ENCODE measurements at places on chromosomes 4 and X.
A peak's percentile ranks its signal among the peaks of the same experiment; 100 is the strongest.

DNA sequence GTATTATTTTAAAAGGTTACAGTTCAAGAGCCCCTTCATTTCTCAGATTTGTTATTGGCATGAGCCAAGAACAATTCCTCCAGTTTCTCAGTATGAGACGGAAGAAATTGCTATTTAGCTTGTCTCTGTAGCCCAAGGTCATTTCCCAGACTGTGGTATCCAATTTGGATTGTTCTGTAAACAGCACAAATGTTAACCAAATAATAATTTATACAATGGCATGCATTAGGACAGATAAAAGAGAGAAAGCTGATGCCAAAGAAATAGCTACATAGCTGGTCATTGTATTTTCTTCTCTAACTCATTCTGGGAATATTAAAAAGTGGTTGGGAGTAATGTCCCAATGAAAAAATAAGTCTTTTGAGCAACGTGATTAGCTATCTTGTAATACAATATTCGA is 134.6 kb upstream of the NPY2R start:
- DNase-seq: no peak

DNA sequence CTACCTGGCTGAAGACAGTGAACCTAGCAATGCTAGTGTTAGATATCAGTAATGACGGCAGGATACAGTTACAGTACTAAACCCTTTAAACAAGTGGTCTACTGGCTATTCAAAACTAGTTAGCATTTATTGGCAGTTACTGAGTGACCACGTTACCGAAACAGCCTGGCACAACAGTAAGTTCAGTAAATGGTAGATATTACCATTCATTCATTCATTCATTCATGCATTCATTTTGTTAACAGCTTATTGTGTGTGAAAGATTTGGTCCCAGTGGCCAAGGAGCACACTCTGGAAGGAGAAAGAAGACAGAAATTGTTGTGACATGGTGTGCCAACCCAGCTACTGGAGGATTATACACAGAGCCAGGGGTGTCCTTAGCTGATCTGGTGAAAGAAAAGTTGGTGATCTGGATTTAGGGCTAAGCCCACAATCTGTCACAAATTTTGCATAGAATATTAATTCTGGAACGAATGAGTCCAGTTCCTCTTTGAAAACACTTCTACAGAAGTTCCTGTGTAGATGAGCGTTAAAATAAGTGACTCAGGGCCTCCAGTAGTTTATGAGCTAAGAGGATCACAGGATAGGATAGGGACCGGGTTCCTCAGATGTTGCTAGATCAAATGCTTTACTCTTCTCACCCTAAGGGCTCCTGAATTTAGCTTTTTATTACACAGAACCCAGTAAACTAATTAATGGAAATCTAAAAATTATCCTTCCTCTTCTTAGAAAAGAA is 179.1 kb downstream of the CBR4 start:
- no peak for DNase-seq

- DNase-seq: no peak
Observed at GRCh38 chr4:2367626-2368025, 50.8 kb downstream of the ZFYVE28 start.

DNA sequence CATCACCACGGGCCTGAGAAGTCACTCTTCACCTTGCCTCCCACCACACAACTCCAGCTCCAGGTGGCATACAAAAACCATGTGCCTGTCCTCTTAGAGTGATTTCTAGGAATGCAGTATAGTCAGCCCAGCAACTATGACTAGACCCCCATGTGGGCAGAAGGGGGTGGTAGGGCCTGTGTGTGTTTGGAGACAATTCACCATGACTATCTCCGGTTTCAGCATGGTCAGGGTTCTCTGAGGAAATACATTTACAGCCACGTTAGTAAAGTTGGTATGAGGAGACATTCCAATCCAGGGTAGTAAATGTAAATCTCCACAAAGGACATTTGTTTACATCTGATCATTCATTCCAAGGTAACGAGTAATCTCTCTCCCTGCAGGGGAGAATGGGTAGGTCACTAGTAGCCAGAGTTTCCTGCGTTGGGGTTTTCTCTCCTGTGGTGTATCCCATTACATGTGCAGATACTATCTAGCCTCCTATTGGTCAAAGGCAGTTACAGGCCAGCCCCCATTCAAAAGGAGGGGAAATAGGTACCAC is 4.2 kb upstream of the MTMR1 start:
- DNase-seq: no peak

- no peak for DNase-seq
Observed at GRCh38 chr4:151627491-151627890, 133.3 kb downstream of the GATB start.

GRCh38 chrX:149837639-149838038 is 43.3 kb upstream of the MAGEA8 start:
- no peak for DNase-seq

GRCh38 chrX:64570204-64570603 is 175.0 kb upstream of the MTMR8 start:
- no peak for DNase-seq

DNA sequence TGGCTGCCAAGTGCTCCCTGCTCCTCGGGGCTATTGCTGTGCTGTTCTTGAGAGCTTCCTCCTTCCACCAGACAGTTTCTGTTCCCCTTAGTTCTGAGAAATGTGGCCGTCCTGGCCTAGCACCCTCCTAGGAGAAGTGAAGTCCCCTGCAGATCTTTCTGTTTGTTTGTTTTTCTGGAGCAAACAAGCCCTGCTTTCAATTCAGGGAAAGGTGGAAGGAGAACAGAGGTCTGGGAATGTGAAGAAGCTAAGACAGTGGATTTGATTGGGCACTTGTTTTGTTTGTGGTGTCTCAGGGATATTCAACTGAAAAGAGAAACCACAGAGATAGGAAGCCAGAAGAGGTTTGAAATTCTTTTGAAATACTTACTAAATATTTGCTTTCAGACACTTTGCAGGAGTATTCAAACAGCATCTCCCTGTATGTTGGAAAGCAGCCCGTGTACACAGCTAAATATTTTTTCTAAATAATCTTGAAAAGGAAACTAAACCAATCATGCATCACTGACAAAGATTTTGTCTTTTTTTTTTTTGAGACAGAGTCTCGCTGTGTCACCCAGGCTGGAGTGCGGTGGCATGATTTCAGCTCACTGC is 36.5 kb upstream of the PPM1K start:
- DNase-seq: peak; percentile 79

DNA sequence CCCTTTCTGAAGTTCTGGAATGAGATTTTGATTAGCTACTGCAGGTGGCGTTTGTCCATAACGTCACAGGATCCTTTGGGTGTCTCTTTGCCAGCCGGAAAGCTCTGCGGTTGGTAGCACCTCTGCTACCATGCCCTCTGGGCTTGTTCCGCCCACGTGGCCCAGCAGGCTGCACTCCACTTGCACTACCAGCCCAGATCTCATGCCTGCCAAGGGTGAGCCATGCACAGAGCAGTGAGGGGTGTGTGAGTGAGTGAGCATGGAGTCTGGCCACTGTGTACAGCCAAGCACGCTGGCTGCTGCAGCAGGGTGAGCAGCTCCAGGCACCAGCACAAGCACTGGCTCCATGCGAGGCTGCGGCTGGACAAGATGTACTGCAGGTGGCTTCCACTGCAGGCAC is 6.6 kb upstream of the HNRNPD start:
- DNase-seq: peak; percentile 59

- no peak for DNase-seq
Observed at GRCh38 chr4:126539771-126540170, 1093.0 kb upstream of the INTU start.

- DNase-seq: no peak
Observed at GRCh38 chrX:42686706-42687105, 91.3 kb downstream of the PPP1R2C start.

GRCh38 chr4:73731968-73732610 is 8.3 kb upstream of the CXCL8 start:
- DNase-seq: peak; percentile 74

DNA sequence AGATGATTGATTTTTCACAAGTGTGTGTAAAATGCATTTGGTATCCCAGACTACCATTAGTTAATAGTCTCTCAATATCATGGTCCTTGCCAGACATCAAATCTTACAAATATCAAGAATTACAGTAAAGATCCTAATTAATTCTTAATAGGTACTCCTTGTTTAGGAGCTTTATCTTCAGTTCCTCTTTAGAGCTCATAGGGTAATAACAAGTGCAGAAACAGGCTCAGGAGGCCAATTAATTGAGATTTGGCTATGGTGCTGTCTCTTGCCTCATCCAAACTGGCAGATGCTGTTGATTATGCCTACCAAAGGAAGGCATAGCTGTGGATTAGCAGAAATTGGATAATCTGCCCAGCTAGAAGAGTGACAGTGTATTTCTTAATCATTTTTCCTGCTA is 6.9 kb downstream of the MTMR1 start:
- DNase-seq: no peak

- DNase-seq: no peak
Observed at GRCh38 chrX:47145395-47146120, 537 bp downstream of the RBM10 start.

DNA sequence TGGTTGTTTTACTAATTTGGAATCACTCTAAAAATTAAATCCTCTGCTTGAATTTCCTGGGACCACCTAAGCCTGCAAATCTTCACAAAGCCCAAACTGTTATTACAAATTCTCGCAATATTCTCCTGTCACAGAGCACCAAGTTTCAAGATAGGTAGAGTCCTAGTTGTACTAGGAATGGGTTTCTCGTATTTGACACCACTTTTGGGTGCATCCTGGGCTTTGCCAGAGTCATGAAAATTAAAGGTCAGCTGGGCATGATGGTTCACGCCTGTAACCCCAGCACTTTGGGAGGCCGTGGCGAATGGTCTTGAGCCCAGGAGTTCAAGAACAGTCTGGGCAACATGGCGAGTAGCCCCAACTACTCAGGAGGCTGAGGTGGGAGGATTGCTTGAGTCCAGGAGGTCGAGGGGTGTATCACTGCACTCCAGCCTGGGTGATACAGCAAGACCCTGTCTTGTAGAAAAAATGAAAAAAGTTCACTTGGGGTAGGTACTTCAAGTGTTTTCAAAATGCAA is 30.6 kb upstream of the MANBA start:
- DNase-seq: no peak

DNA sequence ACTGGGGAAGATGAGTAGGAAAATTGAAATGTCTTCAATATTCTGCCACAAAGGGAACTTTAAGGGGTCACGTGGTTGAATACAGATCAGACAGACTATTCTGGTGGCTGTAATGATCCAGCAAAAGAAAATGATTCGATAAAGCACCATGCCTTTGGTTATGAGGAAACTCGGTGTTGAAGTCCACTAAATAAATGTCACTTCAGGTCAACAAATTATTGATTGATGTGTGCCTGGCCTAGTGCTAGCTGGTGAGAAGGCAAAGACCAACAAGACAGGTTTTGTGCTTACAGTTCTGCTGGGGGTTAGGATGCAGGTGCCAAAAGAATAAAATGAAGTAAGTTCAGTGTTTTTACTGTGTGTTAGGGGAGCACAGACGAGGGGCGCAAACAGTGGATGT is 142.5 kb downstream of the STAG2 start:
- DNase-seq: no peak

GRCh38 chr4:177256950-177257349 is 52.7 kb upstream of the NEIL3 start:
- no peak for DNase-seq

DNA sequence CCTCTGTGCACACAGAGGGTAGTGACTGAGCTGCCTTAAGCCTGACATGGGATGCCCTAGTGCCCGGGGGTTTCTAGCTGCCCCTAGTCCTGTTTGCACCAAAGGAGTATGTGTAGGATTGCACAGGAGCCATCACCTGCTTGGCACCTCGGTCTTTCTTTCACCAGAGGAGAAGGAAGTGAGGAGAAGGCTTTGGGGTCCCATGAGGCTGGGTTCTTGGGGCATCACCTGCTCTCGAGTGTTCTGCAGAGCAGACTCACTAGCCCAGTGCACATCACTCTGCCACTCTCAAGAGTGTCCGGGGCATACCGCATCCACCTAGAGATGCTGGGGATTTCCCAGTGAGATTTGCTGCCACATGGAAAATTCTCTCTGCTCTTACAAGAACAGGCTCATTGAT is 40.5 kb upstream of the GPR78 start:
- no peak for DNase-seq

DNA sequence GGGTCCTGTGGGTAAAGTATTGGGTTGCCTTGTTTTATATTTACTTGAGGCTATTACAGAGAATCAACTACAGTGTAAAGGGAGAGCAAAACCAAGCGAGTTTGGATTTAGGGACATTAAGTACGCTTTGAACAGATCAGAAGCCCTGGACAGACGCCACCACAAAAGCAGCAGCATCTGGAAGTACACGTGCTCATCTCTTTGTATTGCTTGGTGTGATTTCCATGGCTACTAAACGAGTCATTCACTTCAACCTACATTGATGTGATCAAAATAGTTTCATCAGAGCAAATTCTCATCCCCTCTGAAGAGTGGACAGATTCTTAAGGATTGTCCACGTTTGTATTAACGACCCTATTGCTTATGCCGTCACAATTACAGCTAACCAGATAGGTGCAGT is 85.1 kb downstream of the SORBS2 start:
- DNase-seq: no peak

GRCh38 chr4:81898862-81899504 is 427.3 kb upstream of the RASGEF1B start:
- DNase-seq: peak; percentile 30

GRCh38 chr4:951594-952468 is 19.6 kb downstream of the TMEM175 start:
- no peak for DNase-seq

GRCh38 chrX:54419559-54420302 is 20.5 kb upstream of the TSR2 start:
- DNase-seq: no peak
